ENCODE measurements at places on chromosomes 11 and 22.
A peak's percentile ranks its signal among the peaks of the same experiment; 100 is the strongest.

DNA sequence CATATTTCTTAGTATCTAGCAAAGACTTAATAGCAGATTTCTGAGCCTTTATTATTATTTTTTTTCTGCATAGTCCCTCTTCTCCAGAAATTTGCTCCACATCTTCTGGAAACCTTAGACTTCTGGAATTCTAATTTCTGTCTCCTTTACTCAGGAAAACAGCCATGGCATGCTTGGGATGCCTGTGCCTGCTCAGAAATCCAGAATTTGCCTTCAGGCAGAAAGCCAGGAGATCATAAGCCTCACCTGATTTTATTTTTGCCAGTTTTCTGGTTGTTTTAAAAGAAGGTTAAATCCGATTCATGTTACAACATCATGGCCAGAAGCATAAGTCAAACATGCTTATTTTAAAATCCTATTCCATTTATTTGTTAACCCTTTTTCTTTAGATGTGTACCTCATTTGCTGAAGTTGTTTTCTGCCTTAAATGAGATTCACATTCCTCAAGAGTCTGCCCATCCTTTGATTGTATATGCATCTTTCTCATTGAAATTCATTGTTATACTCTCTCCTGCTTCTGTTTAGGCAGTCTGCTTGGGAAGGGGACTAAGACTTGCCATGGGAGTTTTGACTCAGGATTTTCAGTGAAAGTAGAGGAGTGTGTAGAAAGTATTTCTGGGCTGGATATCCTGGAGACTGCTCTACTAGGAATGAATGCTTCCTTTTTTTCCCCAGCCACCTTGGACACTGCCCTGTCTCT, 37.1 kb downstream of the SIK2 start:
- DNase-seq, result no peak

DNA sequence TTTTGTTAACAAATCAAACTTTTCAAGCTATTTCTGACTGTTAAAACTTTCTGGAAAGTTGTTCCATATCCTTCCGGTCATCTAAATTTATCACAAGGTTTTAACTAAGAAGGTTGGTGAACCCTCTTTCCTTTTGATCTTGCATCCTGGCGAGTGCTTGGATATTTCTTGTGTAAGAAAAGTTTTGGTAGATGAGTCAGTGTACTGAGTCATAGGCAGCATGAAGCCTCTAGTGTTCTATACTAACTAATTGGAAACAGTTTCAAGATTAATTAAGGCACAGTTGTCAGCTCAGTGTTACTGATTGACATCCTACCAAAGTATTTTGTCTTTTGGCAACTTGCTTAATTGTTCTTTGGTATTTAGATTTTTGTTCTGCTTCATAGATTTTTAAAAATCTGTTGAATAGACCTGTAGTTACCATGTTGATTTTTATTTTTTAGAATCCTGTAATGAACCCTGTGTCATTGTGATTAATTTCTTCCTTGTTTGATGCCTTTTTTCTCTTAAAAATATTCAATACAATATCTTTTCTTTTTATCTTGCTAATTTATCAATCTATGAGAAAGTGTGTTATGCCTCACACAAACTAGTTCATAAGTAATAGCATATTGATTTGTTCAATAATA, 38.0 kb downstream of the METTL15 start:
- no peak for DNase-seq

DNA sequence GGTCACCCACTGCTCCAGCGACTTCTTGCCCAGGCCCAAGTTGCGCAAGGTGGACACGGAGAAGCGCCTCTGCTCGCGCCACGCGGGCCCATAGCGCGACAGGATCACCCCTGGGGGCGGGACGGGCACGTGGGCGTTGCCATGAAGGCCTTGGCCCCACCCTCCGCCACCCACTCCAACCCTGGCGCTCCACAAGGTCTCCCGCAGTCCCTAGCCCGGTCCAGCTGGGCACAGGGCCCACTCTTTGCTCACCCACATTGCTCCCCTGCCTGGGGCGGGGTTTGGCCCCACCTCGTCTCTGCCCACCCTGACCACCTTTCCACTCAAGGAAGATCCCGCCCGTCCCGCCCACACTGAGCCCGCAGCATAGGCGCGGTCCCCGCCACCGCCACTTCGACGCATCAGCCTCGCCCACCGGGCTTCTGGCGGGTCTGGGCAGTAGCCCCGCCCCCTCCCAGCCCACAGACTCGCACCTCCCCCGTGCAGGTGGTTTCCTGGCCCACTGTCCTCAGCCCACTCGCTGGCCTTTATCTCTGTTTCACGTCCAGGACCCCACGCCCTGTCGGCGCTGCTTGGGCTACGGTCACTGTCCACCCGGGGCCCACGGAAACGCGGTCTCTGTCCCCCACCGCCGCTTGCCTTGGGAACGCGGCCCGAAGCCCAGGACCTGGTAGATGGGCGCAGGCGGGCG, 12.3 kb upstream of the CYP2D6 start:
- DNase-seq, result no peak

DNA sequence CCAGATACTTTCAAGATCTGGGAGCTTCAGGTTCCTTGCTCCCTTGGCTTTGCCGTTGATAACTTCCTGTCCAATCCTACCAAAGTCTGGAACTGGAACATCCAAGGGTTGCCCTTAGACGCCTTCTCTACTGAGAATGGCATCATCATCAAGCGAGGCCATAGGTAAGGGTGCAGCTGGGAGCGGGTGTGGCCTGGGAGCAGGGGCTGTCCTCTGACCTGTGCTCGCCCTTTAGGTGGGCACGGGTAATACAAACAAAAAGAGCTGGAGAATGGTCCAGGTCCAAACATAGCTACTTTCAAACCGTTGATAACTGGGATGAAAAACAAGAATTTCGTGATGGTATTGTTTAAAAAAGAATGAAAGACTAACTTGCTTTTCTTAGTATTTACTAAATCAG, 25.0 kb downstream of the CASP12 start:
- DNase-seq, result no peak

GRCh38 chr22:17371448-17371847, 2.2 kb downstream of the CECR2 start:
- DNase-seq, result no peak

- peak; percentile 12 for DNase-seq
Observed at GRCh38 chr11:68383976-68384501, 71.6 kb downstream of the LRP5 start.

- DNase-seq, result no peak
Observed at GRCh38 chr11:27214713-27215112, 148.3 kb downstream of the CCDC34 start.
